ENCODE measurements at places on chromosomes 2 and 18.

DNA sequence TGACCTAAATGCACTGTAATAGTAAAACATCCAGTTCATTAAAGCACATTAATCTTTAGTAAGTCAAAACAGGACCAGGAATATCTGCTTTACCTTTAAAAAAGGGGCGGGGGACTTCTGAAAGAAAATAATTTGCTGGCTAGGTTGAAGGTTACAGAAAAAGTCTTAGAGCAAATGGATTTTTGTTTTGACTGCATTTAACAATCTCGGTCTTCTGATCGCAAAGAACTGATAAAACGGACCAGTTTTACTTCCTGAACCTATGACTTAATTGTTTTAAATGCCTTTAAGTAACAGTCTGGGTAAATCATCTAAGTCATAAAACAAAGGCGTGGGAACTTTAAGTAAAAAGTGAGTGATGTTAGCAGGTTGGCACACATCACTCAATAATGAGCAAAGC is 783 bp downstream of the BUB1 start:
- DNase-seq: no peak

- DNase-seq: no peak
These were observed 119.2 kb downstream of the MAPK4 start for GRCh38 chr18:50679056-50679455.

DNA sequence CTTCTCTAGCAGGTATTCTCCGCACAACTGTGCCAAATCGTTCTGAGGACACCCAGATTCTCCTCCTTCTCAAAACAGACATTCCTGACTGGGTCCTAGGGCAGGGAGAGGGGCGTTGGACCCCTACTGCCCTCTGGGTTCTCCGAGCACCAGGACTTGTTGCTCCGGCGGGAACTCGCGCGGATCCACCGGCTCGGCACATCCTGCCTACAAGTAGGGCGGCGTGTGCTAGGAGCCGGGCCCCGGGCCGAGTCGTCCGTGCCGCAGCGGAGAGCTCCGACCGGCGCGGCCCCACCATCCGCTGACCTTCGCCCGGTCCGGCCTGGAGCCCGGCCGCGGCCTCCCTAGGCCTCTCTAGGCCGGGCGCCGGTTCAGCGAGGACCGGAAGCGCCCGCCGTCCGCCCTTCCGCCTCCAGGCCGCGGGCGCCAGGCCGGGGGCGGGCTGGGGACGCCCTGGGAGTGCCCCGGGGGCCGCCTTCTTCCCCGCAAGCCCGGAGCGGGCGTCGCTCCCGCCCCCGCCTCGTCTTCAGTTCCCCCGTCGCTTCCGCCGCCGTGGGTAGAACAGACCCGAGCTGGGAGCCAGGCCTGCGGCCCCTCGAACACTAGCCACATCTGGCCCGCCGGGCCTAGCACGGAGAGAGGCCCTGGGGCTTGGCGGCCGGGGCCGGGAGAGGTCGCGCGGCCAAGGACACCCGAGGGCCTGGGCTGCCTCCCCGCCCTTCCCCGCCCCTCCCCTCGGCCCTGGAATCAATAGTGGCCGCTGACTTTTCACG is 7.6 kb upstream of the ONECUT2 start:
- DNase-seq: no peak

GRCh38 chr2:147989809-147990403 is 30.6 kb downstream of the ORC4 start:
- peak; percentile 50 for DNase-seq

DNA sequence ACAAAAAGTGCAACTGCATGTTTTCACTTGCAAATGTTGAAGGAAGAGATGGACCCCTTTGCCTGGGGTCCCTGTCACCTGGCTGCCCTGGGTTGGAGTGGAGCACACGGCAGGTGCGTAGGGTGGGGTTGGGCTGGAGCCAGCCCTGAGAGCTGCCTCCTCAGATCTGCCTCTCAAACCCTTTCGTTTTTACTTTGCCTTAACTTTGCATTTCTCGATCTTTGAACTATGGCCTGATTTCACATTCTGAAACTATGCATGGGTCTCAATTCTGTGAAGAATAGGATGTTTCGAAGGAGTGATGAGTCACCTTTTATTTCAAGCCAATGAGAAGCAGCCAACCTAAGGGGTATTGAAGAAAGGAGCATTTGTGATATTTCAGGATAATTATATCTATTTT is 132.8 kb downstream of the ACOXL start:
- DNase-seq: peak; percentile 53

- no peak for DNase-seq
These were observed 28.7 kb upstream of the LRRC30 start for GRCh38 chr18:7202169-7202568.

Measured in CD4-positive, alpha-beta T cell treated with Interleukin-15 for 4 hours (primary cell).